ENCODE measurements at places on chromosomes 12 and 14.

DNA sequence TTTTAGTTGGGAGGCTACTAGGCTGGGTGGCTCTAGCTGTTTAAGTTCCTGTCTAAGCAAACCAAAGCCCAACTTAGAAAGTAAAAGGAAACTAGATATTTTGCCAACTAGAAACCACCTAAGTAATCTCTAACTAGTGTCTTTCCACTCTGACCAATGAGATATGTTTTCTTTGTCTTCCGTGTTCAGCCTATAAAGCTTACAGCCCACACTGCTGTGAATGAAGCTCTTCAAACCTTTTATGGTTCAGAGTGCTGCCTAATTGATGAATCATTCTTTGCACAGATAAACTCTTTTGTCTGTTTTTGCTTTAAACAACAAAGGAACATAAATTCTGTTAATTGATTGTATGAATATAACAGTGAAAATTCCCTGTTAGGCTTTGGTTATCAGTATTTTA, 66.1 kb downstream of the FUT8 start:
- no peak for DNase-seq
- H3K27ac ChIP-seq: no peak overlapping the region
- H3K36me3 ChIP-seq: no peaks in the 10 kb centered on the region
- H3K4me1 ChIP-seq: peaks cover 27% of the 10 kb centered on the region

- no peaks in the 10 kb centered on the region for H3K27me3 ChIP-seq
- no peak overlapping the region for H3K4me3 ChIP-seq
- no peak overlapping the region for H3K27ac ChIP-seq
- no peaks in the 10 kb centered on the region for H3K4me1 ChIP-seq
Observed at GRCh38 chr12:40946612-40947194, 241.4 kb upstream of the PDZRN4 start.

- no peak overlapping the region for H3K27ac ChIP-seq
- peaks cover 15% of the 10 kb centered on the region for H3K36me3 ChIP-seq
- no peak for DNase-seq
- no peak overlapping the region for H3K4me3 ChIP-seq
- H3K27me3 ChIP-seq: no peaks in the 10 kb centered on the region
Observed at GRCh38 chr14:102907980-102908730, 14.3 kb upstream of the AMN start.

DNA sequence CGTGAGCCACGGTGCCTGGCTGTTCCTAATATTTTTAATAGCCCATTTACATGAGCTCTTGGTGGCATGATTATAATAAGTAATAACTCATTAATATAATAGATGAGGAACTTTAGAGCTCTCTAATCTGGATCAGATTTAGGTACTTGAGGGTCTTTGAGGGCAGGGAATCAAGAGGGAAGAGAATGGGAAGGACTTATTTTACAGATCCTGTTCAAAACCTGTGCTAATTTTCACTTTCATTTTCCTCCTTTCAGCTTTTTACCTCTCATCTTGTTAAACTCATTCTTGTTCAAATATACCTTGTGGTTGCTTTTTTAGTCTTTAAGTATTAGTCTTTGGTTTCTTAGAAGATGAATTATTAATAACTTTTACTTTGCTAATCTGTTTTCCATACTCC, 5.6 kb downstream of the NECAP1 start:
- no peaks in the 10 kb centered on the region for H3K27me3 ChIP-seq
- peaks cover 4% of the 10 kb centered on the region for H3K4me1 ChIP-seq
- no peak for DNase-seq
- peaks cover 39% of the 10 kb centered on the region for H3K36me3 ChIP-seq
- no peak overlapping the region for H3K27ac ChIP-seq

DNA sequence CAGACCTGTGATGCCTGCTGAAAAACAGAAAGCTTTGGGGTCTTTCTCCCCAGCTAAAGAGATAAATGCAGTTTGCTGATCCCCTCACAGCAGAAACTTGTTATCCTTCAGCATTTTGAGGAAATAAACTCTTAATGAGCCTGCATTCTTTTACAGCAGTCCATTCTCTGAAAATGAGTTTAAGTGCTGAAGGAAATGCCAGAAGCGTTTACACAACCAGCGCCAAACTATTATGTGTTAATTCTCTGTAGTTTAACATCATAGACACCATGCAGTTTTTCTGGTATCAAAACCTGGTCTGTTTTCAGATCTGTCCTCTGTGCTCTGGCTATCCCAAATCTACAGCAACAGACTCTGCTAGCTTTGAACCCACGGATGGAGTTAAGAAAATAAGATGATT, 291.3 kb downstream of the NPAS3 start:
- H3K36me3 ChIP-seq: no peaks in the 10 kb centered on the region
- no peak overlapping the region for H3K27ac ChIP-seq
- H3K4me3 ChIP-seq: no peak overlapping the region
- peaks cover 11% of the 10 kb centered on the region for H3K4me1 ChIP-seq
- no peak for DNase-seq
